NCI-H2081 (cell line): ENCODE measurements at places on chromosomes 7 and 10.

DNA sequence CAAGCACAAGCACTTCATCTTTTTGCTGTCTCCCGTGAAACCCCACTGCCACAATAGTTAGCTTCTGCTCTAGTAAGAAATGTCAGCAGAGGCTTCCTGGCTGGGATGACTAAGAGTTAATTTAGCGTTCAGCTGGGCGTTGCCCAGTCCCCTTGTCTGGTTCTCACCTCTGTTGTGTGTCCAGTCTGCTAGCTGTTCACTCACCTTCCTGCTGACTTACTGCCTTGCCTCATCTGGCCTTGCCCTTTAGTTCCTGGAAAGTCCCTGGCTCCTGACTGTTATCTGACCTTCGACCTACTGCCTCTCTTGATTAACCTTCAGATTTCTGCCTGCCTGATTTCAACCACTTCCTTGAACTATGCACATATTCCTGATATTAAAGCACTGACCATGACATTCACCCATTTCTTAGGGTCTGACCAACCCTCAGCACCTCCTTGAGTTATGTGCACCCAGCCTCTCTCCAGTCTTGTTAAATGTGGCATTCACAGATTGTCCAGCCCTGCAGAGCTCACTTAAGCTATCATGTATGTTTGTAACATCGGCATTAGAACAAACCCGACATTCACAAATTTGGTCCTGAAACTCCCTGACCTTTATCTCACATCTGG is 30.3 kb downstream of the C7orf33 start:
- no peak for DNase-seq

GRCh38 chr7:98418271-98418635 is 17.4 kb upstream of the BAIAP2L1 start:
- DNase-seq: no peak

GRCh38 chr7:32587411-32587948 is 92.2 kb downstream of the AVL9 start:
- no peak for DNase-seq

DNA sequence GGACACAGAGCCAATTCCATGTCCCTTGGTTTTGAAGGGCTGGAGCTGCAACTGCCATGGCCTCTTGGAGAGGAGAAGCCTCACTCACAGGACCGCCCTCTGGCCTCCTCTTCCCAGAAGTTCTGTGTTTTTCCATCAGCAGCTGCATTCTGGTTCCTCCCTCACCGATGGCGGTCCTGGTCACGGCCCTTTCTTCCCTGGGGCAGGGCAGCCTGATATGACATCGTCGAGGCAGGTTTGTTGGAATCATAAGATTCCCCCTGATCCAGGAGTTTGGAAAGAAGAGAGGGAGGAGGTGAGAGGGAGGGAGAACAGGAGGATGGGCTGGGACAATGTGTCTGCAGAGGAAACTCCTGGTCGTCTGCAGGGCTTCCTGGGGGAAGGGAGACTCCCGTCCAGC is 82.7 kb upstream of the PDZD8 start:
- DNase-seq: no peak

- no peak for DNase-seq
Measured at GRCh38 chr10:86888585-86889381, 68.6 kb downstream of the MMRN2 start.

DNA sequence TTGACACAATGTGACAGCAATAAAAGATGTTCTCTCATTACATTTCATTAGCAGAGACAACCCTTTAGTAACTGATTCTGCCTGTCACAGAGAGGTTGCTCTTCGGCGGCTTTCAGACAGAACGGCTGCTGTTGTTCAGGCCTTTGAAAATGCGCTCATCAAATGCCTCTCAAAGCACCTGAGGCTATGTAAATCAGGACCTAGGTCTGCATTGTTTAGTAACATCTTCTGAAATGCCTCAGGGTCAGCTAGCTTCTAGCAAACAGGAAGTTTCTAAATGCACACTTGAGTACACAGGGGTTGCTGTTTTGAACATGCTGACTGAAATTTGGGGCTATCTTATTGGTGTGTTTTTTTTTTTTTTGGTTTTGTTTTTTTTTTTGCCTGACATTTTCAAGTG is 143.3 kb upstream of the DKK1 start:
- no peak for DNase-seq

GRCh38 chr7:140866926-140867325 is 57.8 kb downstream of the BRAF start:
- no peak for DNase-seq

DNA sequence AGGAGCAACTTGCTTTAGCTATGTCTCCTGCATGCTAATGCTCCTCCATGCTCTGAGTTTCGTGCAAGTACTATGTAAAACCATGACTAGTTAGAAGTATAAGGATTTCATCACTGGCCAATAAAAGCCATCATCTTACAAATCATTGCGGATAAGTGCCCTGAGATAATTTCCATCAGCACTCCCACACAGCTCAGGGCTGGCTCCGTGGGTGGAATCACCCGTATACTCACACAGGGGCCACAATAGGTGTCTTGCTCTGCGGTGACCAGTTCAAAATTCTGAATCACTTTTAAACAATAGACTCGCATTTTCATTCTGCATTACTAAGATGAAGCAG is 227.4 kb downstream of the PARD3 start:
- no peak for DNase-seq

DNA sequence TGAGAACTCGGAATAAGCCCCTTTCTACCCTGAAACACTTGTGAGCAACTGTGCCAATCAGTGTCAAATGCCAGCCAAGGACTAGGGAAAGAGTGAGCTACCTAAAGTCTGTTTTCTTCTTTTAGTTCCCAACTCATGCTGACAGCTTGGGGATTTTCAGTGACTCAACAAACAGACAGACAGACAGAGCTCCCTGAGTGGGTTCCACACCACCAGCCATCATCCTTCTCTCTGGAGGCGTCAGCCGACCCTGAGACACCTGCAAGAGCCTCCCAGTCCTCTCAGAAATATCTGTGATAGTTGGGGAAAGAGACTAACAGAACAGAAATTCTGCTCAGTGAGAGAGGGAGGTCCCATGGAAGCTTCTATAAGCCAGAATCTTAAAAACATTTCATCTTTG is 49.5 kb downstream of the GATA3 start:
- no peak for DNase-seq

GRCh38 chr10:16788125-16788524 is 29.1 kb downstream of the RSU1 start:
- no peak for DNase-seq

DNA sequence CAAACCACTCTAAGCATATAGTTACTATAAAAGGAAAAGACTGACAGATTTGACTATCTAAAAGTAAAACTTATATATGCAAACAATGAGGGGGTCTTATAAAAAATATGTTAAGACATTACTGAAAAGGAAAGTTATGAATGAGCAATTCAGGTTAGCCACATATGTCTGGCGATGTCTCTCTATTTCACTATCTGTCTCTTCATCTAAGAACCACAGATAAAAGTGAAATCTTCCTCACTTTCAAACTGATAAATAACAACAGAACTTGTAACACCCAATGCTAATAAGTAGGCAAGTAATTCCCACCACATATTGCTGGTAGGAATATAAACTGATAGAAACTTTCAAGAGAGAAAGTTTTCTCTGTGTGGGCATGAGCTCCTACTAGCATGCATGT is 138.2 kb downstream of the CHCHD3 start:
- DNase-seq: no peak

GRCh38 chr7:143396182-143396581 is 12.5 kb downstream of the EPHA1 start:
- no peak for DNase-seq

GRCh38 chr7:10128748-10129147 is 844.9 kb upstream of the PHF14 start:
- DNase-seq: no peak

DNA sequence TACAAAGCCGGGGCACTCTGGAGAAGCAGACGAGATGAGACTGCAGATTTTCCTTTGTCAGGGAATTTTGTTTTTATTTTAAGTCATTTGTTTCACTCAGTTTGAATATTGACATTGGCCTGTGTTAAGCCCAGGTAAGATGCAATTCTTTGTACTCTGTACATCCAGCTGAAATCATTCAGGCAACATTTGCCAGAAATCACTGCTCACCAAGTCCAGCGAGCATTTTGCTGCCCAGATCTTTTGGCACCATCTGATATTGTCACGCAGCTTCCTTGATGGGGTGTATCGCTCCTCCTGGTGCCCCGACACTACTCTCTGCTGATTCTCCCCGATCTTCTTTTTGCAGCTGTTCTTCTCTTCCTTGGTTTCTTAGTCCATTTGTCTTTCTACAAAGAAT is 261.7 kb downstream of the GALNT17 start:
- DNase-seq: no peak

DNA sequence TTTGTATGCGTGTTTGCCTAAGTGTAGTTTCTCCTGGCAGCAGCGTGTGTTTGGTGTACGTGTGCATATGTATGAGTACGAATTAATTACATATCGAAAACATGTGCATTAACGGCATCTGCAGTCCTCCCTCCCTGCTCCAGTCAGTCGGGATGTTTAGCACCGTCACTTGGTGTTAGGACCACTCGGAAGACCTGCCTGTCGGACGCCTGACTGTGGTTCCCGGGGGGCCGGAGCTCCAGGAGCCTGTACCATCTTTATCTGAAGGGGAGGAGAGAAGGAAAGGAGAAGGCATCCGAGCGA is 1.1 kb upstream of the CNTNAP2 start:
- DNase-seq: peak; percentile 65

DNA sequence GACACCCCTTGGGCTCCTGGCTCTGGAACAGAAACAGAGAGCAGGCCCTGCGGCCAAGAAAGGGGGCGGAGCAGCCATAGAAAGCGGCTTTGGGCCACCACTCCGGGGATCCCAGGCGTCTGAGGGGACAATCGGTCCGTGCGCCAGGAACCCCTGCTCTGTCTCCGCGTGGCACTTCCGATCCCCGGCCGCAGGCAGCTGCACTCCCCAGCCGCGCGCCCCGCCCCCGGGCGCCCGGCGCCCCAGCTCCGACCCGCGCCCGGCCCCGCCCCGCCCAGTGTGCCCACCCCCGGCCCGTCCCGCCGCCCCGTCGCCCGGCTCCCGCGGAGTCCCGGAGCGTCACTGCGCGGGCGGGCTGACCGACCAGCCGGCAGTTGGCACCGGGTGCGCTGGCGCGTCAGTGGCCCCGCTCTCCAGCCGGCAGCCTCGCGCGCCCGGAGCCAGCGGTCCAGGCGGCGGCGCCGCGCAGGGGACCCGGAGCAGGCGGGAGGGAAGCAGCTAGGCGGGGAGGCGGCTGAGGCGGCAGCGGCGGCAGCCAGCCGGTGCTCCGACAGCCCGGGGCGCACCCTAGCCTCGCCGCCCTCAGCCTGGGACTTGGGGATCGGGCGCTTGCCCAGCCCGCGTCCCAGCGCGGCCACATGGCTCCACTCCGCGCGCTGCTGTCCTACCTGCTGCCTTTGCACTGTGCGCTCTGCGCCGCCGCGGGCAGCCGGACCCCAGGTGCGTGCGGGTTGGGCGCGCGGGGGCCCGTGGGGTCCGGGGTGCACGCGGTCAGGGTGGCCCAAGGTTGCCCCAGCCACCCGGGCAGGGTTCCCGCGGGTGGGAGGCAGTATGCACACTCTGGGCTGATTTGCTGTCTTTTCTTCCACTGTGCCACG is at the start of gene ADAMTS14:
TSS of gene ADAMTS14 (plus strand) at position 342 of the 878 bp plus-strand sequence. CDS start at position 639, 297 bp downstream.
- DNase-seq: peak; percentile 63

- DNase-seq: peak; percentile 90
Measured at GRCh38 chr10:69479240-69480067, 28.2 kb downstream of the TSPAN15 start.

GRCh38 chr7:36002900-36003299 is 150.2 kb upstream of the EEPD1 start:
- DNase-seq: no peak

DNA sequence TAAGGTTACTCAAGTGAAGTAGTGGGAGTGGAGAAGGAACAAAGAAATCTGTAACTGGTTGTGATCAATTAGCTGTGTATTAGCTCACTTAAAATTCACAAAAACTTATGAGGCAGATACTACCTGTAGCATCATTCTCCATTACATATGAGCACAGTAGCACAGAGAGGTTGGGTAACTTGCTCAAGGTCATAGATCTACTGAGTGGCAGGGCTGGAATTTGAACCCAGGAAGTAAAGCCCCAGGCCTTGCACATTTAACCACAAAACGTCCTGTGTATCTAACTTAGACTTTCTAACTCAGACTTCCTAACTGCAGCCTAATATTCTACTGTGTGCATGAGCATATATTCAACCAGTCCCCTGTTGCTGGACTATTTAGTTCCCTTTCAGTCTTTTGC is 5.6 kb upstream of the SLF2 start:
- no peak for DNase-seq

DNA sequence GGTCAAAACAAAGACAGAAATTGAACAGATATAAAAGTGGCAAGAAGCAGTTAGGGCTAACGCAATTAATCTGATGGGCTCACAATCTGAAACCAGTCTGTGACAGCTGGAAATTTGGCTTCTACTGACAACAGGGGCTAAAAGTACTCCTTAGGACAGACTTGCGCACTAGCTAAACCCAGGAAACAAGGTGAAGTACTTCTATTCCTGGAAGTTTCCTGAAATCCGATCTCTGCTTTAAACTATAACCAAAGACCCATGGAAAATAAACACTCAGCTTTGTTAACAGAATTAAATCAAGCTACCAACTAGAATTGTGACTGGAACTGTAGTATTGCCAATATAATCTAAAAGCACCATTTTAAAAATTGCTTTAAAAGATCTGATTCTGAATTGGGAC is 520.2 kb upstream of the ZWINT start:
- no peak for DNase-seq

DNA sequence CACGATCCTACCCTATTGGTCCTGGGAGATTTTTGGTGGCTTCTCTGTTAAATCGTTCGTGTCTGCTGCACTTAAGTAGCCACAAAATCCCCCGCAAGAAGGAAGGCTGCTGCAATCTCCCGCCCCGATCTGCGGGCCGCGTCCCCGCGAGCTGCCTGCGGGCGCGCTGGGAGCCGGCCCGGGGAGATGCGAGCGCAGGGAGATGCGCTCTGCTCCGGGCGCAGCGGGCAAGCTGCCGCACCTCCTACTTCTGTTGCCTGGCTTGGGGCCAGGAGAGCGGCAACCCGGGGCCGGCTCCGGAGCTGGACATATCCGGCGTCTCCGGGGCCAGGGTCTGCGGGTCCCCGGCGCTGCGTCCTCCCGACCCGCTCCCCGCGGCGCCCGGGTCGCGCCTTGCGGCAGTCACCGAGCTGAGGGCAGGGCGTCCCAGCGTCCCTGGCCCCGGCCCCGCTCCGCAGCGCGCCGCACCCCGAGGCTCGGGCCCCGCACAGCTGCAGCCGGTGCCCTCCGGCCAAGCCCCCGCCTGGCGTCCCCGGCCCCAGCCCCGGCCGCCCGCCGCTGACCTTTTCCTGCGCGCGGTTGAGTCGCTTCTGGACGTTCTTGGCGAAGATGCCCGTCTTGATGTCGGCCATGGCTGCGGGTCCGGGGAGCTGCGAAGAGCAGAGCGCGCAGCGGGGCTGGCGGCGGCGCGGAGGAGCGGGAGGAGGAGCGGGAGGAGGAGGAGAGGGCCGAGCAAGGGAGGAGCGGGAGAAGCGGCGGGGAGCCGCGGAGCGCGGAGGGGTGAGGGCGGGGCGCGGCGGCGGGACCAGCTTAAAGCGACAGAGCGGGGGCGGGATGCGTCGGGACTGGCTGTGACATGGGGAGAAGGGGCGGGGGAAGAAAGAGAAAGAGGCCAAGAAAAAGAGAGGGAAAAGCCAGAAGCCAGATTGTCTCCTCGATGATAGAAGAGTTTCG is at the start of gene AMPH:
TSS of gene AMPH (minus strand) at position 654 of the 954 bp plus-strand sequence. CDS start at position 632, 22 bp downstream.
- DNase-seq: peak; percentile 34
